Anterior cingulate cortex (tissue), 58 donors: ENCODE measurements at places on chromosomes 16 and 17.

GRCh38 chr17:50060951-50061712 is 5.2 kb downstream of the ITGA3 start:
- peak; percentile 42 for DNase-seq

- no peak for DNase-seq
These were observed 327.6 kb downstream of the CDH13 start for GRCh38 chr16:82954224-82954929.

- DNase-seq, result no peak
These were observed 22.6 kb downstream of the LGALS3BP start for GRCh38 chr17:78957128-78957527.

GRCh38 chr16:15874745-15875314 is 13.6 kb downstream of the CEP20 start:
- DNase-seq, result no peak

GRCh38 chr17:32487473-32488176 is 832 bp downstream of the CDK5R1 start:
- no peak for DNase-seq

GRCh38 chr17:44556166-44556831 is 985 bp upstream of the FZD2 start:
- no peak for DNase-seq

DNA sequence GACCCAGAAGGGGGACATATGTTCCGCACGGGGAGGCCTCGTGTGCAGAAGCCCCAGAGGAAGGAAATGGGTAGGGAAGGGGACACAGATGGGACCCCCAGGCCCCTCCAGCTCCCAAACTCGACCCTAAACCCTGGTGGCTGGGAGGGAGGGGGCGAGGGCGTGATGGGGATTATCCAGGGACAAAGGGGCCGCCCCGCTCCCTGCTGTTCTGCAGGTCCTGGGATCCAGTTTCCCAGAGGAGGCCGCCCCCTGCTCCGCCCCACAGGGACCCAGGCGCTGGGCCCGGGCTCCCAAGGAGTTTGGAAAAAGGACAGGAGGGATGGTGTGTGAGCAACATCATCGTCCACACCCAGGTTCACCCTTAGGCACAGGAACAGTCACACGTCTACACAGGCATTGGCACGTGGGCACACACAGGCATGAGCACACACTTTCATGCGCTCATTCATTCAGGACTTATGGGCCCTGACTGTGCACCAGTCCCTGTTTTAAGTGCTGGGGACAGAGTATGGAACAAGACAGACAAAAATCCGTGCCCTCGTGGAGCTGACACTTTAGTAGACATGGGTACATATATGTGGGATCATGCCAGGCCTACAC is 12.8 kb upstream of the FBXL19 start:
- no peak for DNase-seq

GRCh38 chr16:1493746-1494094 is 560 bp downstream of the TELO2 start:
- no peak for DNase-seq

DNA sequence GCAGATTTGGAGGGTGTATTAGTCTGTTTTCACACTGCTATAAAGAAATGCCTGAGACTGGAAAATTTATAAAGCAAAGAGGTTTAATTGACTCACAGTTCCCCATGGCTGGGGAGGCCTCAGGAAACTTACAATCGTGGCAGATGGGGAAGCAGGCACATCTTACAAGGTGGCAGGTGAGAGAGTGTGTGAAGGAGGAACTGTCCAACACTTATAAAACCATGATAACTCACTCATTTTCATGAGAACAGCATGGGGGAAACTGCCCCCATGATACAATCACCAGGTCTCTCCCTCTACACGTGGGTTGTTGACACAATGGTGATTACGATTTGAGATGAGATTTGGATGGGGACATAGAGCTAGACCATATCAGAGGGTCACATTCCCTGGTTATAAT is 195.6 kb downstream of the RGS9 start:
- no peak for DNase-seq

GRCh38 chr17:8122924-8123694 is 797 bp downstream of the HES7 start:
- no peak for DNase-seq

GRCh38 chr16:74064120-74064735 is 232.4 kb upstream of the PSMD7 start:
- DNase-seq, result no peak

DNA sequence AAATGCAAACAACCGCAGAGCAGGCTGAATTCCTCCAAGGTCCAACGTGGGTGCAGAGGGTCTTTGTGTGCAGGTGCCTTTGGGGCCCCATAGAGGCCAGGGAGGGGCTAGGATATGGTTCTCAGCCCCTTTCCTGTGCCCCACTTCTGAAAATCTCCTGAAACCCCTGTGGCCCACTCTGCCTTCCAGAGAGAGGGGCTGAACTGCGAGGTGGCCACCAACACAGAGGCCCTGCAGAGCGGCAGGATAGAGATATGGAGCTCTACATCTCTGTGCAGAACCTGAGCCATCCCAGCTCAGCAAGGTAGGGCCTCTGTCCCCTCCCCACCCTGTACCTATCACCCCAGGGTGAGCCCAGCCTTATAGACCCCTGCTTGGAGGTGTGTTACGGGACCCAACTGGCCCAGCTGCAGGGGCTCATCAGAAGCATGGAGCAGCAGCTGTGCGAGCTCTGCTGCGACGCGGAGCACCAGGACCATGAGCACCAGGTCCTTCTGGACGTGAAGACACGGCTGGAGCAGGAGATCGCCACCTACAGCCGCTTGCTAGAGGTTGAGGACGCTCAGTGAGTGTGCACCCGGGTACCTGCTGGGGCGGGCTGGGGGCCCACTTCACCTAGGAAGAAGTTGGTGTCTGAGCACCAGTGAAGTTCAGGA is 5.5 kb downstream of the USP6 start:
- no peak for DNase-seq

DNA sequence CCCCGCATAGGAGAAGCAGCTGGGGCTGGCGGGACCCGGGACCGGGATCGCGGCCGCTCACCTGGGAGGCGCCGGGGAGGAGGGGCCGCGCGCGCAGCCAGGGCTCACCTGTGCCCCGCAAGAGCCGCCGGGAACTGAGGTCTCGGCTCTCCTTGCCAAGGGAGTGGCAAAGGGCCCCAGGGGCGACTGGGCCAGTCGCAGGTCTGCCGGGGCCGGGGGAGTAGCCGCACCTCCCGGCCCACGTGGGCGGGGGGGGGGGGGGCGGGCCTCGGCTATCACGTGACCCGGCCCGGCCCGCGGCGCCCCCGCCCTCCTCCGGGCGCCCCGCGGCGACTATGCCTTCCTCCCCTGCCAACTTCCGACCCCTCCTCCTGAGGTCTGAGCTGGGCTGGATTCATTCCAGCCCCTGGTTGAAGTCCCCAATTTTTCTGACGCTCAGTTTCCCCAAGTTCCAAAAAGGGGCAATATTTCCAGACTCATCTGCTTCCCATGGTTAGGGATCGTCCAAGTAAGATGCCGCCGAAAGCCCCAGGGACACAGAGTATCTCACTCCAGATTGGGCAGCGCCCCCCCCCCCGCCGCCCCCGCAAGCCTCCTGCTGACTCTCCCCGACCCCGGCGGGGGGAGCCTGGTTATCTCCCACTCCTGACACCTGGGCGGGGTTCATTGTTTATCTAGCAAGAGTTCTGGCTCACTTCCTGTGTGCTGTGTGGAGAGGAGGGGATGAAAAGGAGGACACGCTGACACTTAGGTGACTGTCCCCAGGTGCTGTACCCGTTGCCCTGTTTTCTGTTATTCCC is at the start of gene TMC6:
TMC6 (minus strand) TSS at position 205 of the 800 bp plus-strand sequence. CDS start 1,923 bp downstream, outside the sequence.
- DNase-seq, result no peak

DNA sequence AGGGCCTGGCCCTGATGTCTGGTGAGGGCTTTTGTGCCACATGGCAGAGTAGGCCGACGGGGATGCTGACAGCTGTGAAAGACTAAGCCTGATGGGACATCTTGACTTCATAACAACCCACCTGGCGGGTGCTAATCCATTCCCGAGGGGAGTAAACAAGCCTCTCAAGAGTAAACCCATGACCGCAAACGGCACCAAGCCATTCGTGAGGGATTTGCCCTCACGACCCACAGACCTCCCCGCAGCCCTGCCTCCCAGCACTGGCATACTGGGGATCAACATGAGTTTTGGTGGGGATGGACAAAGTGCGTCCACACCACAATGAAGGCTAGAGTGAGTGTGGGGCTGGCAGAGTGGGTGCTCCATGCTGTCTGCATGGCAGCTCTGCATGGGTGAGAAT is 11.7 kb downstream of the RNF213 start:
- DNase-seq, result no peak

DNA sequence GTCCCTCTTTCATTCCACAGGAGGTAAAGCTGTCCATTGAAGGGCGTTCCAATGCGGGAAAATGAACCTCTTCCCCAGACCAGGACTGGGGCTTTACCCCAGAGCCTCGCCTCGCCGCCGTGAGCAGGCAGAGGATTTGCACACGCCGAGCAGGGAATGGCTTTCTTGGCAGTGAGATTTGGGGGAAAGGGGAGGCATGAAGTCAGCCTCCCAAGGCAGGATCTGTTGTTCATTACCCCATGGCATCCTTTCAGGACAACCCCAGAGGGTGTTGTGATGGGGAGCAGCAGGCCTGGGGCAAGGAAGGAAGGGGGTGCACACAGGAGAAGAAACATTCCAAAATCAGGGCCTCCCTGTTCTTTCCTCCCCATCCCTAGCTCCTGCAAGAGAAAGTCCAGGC is 6.0 kb downstream of the ATXN1L start:
- no peak for DNase-seq

- DNase-seq, result no peak
These were observed 8.9 kb downstream of the BAIAP2 start for GRCh38 chr17:81043725-81044427.

DNA sequence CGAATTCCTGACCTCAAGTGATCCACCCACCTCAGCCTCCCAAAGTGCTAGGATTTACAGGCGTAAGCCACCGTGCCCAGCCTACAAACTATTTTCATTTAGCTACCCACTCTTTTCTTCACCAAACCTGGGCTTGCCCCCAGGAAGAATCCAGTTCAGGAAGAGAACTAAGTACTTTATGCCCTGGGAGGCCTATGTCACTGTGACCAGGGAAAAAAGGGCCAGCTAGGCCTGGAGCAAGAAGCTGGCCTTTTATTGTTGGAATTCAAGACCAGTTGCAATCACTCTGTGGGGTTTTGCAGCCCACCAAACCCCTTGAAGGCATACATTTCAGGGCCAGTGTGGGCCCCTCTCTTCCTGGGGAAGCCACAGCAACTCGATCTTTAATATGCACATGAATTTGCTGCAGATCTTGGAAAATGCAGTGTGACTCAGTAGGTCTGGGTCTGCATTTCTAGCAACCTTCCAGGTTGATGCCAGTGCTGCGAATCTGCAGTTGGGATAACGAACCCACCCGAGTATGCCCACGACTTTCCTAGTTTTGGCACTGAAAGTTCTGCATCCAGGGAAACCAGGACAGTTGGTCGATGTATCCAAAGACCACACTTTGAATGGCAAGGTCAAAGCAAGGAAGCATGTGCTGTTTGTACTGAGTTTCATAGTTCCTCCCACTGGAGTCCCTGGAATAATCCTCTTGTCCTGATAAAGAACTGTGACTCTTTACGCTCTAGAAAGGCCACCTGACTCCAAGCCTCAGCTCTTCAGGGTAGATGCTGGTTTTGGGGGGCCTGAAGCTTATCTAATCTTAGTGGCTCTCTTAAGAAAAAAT is 7.2 kb upstream of the MRPS23 start:
- no peak for DNase-seq

- no peak for DNase-seq
These were observed 10.4 kb downstream of the IFT140 start for GRCh38 chr16:1601489-1601888.

DNA sequence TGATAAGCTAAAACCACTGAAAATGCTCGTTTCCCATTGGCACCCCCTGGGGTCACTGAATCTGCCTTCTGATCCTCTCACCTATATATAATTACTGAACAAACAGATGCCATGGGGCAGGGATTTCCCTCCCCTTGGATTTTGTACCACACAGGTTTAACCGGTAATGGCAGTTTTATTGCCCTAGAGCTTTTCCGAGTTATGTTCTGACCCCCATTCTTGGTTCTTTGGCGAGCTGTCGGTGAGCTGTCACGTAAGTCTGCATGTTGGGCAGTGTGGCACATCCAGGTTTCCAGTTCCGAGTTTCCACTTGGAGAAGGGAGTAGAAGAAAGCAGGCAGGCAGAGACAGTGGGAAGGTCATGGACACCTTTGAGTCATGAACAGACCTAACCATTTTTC is 7.1 kb downstream of the TMEM97 start:
- DNase-seq, result no peak

GRCh38 chr16:714079-714478 is 839 bp upstream of the METRN start:
- DNase-seq, result no peak

DNA sequence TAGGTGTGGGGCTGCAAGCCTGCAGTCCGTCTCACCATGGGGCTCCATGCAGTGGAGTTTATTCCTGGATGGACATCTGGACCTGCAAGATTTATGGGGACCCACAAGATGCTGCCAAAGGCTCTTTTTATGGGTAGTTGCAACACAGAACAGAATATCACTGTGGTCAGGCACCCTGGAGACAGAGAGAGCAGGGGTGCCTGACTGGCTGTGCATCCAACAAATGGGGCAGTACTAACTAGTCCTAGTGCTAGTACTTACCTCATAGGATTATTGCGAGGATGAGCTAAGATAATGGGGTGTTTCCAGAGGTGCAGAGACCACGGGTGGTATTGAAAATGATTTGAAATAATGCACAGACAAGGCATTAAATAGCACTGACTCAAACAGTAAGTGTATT is 42.4 kb upstream of the MMP2 start:
- DNase-seq, result no peak

DNA sequence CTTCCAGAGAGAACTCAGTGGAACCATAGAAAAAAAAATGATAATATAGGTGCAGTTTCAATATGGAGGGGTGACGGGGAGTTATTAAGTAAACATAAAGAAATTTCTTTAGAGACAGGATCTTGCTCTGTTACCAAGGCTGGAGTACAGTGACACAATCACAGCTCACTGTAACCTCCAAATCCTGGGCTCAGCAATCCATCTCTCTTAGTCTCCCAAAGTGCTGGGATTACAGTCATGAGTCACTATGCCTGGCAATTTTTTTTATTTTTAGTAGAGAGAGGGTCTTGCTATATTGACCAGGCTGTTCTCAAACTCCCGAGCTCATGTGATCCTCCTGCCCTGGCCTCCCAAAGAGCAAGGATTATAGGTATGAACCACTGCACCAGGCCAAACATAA is 48.8 kb downstream of the NLRC5 start:
- DNase-seq, result no peak

DNA sequence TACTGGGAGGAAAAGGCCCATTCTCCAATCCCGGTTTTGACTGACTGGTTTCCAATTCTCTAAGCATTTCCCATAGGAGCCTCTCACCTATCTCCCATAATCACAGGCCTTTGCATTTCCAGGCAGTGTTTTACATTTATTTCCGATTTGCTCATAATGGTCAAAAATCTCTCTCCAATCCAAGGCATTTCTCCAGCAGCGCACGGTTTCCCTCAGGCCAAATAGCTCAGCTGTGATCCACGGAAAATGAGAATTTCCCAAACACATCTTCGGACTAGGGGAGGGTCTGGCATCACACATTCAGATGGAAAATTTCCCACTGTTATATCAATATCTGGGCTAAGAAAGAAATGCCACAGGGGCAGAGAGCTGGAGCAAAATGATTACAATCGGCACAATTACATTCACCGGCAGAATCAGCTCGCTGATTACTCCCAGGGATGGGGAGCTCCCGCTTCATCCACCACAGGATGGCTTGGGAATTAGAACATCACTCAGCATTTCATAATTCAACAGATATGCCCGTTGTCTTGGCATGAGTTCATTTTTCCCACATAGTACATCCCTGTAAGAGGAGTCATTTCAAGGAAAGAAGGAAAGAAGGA is 6.7 kb downstream of the PIPOX start:
- no peak for DNase-seq

GRCh38 chr16:60337671-60338070 is 1603.6 kb upstream of the GOT2 start:
- no peak for DNase-seq
